ENCODE measurements at places on chromosomes 16 and 17.
A peak's percentile ranks its signal among the peaks of the same experiment; 100 is the strongest.

- DNase-seq = no peak
Measured at GRCh38 chr17:45036691-45037090, 14.7 kb downstream of the DCAKD start.

GRCh38 chr17:66892246-66892645 lies 57.3 kb downstream of the CACNG5 start:
- no peak for DNase-seq

DNA sequence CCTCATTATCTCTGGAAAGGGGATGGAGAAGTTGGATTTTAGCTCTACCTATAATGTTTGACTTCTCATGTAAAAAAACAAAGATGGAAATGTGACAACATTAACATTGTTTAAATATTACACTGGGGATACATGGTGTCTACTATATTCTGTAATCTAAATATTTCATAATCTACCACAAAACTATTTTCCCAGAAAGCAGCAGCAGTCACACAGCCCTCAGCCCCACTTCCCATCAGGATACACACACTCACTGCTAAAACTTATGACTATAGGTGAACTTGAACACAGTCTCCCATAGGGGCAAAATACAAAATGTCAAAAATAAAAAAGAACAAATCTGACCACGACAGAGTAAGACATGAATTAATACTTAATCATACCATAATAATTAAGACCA lies 95.7 kb downstream of the KANSL1 start:
- DNase-seq = no peak

DNA sequence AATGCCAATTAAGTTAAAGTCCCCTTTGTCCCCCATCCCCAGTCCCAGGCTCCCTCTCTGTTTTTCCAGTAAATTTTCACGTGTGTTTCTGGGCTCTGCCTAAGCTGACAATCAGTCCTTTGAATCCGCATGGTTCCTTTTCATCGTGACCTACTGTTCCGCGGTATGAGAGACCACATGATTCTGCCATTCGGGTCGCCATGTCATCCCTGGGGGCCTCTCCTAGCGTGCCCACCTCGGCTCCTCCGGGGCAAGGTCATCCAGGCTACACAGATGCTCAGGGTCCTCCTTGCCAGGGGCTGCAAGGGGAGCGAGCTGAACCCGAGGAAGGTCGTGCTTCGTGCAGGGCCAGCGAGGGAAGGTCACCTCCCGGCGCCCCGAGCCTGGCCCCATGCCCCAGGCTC lies 157.6 kb downstream of the RAB11FIP4 start:
- no peak for DNase-seq

GRCh38 chr17:62090021-62090824 lies 25.1 kb upstream of the MED13 start:
- no peak for DNase-seq

DNA sequence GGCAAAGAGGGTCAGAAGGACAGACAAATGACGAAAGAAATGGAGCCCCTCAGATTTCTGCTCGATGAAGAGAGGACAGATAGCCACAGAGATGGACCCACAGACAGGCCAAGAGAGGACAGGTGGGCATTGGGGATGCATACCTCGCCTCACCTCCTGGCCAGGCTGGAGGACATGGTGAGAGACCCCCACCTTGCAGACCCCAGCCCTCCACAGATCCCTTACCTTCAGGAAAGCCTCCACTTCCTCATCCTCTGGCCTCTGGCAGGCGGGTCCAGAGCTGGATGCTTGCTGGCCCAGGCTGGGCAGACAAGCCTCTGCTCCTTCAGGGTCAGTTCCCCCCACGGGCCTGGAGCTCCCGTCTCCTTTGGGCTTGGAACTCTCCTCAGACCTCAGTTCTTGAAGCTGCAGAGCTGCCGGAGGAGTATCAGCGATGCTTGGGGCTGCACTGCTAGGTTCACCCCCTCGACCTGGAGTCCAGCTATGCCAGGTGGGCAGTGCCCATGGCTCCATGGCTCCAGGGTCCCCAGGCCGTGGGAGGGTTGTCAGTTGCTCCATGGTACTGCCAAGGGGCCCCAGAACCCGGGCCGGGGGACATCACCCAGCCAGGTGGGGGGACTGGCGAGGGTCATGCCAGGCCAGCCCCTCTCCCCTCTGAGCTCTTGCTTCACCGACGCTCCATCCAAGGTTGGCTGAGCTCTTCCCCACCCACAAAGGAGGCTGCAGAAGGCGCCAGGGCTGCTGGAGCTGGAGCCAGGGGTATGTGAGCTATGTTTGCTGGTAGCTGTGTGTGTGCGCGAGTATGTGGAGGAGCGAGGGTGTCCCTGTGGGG lies 1.0 kb downstream of the TSPOAP1 start:
- no peak for DNase-seq

DNA sequence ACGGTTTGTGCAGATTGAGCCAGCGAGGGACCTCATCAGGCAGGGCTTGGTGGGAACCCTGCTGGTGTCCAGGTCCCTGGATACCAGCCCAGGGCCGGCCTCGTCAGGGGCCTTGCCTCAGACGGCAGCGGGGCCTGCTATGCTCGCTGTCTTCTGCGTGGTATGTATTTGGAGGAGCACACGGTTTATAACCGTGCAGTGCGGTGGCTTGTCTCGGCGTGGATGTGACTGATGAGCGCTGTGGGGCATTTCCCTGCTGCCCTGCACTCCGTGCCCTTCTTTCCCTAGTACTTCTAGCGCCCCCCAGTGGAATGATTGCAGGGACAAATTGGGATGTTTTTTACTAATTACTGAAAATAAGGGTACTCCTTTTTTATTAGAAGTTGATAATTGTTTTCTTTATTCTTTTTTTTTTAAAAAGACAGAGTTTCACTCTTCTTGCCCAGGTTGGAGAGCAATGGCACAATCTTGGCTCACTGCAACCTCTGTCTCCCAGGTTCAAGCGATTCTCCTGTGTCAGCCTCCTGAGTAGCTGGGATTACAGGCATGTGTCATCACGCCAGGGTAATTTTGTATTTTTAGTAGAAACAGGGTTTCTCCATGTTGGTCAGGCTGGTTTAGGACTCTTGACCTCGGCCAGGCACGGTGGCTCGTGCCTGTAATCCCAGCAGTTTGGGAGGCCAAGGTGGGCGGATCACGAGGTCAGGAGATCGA lies 15.3 kb downstream of the TBCD start:
- no peak for DNase-seq

GRCh38 chr17:3546521-3546920 lies 11.1 kb downstream of the TRPV3 start:
- DNase-seq = no peak

DNA sequence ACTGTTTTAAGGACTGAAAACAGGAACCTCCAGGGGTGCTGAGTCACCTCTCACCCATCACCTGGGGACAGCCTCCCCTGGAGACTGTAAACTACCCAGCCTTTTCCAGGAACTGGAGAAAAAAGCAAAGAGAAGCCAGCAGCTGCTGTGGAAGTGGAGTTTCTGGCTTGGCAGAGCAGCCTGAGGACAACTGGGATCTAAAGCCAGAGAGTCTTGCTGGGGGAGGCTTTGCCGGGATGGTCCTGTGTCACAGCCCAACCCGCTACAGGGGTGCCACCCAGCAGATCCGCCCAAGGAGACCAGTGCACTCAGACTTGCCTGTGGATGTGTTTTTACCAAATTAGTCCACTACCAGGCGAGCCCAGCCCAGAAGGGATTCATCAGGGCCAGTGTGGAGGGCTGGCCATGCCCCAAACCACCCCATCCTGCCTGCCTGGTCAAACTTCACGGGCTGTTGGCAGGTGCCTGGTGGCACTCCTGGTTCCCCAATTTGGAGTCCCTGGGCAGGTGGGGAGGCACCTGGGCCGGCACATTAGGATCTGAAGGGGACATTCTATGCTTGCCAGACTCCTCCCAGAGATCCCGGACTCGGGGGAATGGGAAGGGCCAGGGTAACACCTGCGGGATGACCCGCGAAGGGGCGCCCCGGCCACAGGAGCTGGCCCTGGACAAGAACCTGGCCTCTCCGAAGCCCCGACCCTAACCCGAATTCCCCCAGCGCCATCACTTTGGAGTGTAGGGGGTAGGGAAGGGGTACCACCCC lies 771 bp downstream of the MSRB1 start:
- no peak for DNase-seq

GRCh38 chr17:37740915-37741314 lies 3.9 kb downstream of the HNF1B start:
- no peak for DNase-seq

- DNase-seq = no peak
Measured at GRCh38 chr17:44795928-44796327, 34.2 kb downstream of the GJC1 start.

- no peak for DNase-seq
Measured at GRCh38 chr16:79276501-79276900, 324.0 kb downstream of the MAF start.

DNA sequence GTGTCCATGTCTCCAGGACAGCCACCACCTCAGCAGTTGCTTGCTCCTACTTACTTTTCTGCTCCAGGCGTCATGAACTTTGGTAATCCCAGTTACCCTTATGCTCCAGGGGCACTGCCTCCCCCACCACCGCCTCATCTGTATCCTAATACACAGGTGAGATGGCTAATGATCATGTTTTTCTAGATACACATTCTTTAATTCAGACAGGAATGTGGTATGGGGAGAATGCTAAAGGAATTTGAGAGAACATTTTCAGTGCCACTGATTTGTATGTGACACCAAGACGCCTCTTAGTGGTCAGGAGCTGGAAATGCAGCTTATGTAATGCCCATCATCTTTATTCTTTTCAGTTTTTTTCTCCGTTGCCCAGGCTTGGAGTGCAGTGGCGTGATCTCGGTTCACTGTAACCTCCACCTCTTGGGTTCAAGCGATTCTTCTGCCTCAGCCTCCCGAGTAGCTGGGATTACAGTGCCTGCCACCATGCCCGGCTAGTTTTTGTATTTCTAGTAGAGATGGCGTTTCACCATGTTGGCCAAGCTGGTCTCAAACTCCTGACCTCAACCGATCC lies 8.9 kb upstream of the RAPGEFL1 start:
- DNase-seq = peak; percentile 59

GRCh38 chr17:44353672-44354331 lies 8.7 kb downstream of the GRN start:
- DNase-seq = peak; percentile 77

DNA sequence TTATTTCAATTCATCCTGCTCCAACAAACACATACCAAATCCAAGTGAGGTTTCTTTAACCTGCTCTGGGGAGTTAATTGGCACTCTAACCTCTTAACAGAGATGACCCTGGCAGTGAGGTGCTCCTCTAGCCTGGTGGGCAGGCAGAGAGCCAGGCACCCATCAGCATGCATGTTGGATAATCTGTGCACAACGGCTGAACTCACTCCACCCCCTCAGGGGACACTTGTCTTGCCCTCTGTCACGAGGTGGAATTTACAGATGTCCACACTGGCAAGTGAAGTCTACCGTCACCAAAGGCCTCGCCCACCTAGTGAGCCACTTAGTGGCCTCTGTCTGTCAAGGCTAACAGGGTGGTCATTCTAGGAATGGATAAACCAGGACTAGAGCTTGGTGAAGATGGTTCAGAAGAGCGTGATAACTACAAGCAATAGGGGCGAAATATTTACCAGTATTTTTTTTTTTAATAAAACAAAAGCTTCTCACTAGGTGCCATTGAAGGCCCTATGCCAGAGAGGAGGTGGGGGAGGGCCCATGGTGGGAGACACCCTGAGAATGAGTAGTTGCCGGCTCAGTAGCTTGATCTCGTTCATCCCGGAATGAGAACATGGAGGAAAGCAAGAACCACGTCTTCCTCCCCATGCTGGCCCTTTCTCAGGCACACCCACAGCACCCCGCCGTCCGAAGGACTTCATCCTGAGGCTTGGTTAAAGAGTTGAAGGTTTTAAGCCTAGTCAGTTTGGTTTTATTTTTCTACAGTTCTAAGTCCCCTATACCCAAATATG lies 25.2 kb downstream of the PLD6 start:
- DNase-seq = no peak

DNA sequence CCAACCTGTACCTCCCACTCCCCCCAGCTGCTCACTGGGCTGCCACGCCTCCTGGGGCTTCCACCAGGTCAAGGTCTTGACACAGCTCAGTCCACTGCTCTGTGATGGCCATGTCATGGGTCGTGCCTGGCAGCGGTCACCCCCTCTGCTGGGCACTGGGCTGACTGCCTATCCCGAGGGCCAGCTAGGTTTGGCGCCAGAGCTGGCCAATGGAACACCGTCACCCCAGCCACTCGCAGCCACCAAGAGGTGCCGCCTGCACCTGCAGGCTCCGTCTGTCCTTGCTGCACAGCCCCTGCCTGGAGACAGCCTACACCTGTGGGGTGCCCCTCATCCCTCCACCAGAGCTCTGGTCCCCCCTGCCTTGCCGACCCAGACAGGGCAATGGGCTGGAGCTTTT lies 4.5 kb upstream of the RAB40C start:
- DNase-seq = no peak

DNA sequence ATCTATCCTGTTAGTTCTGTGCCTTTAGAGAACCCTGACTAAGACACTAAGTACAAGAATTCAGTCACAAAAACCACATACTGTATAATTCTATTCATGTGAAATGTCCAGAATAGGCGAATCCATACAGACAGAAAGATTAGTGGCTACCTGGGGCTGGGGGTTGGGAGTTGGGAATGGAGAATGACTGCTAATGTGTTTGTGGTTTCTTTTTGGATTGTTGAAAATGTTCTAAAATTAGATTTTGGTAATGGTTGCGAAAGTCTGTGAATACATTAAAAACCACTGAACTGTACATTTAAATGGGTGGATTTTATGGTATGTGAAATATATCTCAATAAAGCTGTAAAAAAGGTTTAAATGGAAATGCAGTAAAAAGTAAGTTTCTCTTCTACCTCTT lies 80.4 kb upstream of the AKTIP start:
- DNase-seq = no peak

GRCh38 chr16:66651965-66652364 lies 44.6 kb downstream of the CMTM4 start:
- no peak for DNase-seq

GRCh38 chr17:63445954-63446752 lies at the start of gene CYB561:
TSS of gene CYB561 (minus strand) at chr17:63446306. CDS start at chr17:63437547, 8,759 bp downstream.
- peak; percentile 92 for DNase-seq

DNA sequence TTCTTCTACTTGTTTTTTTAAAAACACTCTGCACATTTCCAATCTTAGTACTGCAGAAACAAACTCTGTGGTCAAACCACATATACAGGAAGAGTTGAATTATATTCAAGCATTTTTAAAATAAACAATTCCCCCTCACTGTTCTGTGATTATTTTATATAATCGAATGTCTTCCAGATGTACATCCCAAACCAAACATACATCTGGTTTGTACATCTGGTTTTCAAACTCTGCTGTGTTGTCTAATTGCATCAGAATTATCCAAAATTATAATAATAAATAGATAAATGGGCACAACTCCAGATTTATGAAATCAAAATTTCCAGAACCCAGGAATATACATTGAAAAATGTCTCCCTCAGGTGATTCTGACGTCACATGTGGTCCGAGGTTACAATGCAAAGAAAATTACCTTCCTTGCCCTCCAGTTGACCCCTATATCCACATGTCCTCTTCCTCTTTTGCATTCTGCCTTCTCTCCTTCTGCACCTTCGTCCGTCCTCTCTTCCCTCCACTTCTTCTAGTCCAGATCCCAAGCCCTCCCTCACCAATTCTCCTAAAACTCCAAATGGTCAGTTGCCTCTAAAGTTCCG lies 13.3 kb upstream of the CCDC144A start:
- DNase-seq = no peak

- DNase-seq = no peak
Measured at GRCh38 chr16:48450367-48450766, 65.2 kb upstream of the SIAH1 start.

GRCh38 chr16:23510164-23510914 lies at the start of gene GGA2:
TSS of gene GGA2 (minus strand) at chr16:23510494. CDS start at chr16:23510411, 83 bp downstream.
- peak; percentile 87 for DNase-seq

GRCh38 chr17:39636587-39636926 lies 387 bp upstream of the STARD3 start:
- no peak for DNase-seq

GRCh38 chr17:12545877-12546513 lies 119.7 kb upstream of the MYOCD start:
- DNase-seq = peak; percentile 61

GRCh38 chr16:58836427-58836826 lies 102.3 kb upstream of the GOT2 start:
- DNase-seq = no peak

Measured in H1 (cell line).